Endothelial cell (in vitro differentiated cells): ENCODE measurements at places on chromosomes 16 and 17. TPM values are rescaled to one million over a fixed set of nuclear protein-coding genes. Genes with fewer than 3 reads are reported as not detected.

PRDM7 gene
- not detected for total RNA-seq

DNA sequence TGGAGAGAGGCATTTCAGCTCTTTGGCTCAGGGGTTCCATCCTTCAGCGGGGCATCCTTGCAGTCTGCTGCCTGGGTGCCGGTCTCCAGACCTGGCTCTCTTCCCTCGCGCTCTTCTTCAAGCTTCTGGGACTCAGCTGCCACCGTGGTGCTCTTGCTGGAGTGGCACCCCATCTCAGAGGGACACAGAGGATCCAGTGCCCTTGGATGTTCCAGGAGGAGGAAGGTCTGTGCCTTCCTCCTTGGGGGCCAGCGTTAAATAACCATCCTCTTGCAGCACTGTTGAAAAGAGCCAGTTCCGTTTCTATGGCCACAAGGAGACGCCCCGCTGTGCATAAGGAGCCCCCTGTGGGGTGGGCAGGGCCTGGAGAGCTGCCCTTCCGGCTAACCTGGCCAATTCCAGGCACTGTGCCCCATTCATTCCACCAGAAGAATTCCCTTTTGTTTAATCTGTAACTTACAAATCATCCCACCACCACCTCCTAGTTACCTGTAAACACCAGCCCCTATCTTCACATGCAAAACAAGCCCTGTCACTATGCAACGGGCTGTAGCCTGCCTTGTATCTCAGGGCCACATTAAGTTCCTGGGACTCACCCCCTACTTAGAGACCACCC is 8.6 kb downstream of the CHD9NB start:
- peak overlapping the region; percentile 30 for H3K27ac ChIP-seq
- no peak for DNase-seq
- H3K27me3 ChIP-seq, result peaks cover 10% of the 10 kb centered on the region
- peaks cover 16% of the 10 kb centered on the region for H3K36me3 ChIP-seq

CSF3 gene
- total RNA-seq, result not detected

DNA sequence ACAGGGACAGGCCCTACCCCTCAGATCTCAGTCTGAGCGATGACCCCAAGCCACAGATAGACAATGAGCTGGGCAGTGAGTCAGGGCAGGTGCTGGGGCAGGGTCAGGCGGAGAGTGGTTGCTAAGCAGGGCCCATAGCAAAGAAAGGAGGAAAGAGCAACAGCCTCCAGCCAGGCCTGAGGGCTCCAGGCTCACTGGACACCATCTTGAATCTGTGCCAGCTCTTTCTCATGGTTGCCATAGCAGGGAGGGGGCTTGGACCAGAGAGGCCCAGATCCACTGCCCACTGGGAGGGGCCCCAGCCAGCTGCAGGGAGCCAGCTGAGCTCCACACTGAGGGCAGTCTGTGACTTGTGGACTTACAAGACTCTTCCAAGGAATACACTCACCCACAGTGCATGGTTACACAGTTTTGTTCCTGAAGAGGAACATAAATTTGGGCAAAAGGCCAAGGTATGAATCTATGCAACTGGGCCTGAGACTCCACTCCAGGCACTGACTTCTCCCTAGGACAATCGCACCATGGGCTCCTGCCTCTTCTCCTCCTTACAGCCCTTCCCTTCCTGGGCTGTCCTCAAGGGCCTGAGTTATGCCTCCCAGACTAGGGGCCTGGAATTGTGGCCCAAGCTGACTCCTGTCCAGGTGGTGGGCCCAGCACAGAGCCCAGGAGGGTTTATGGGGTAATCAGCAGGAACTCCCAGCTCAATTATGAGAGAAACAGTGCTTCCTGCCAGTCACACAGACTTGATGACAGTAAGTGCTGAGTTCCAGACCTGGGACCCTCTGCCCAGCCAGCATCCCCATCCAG is 59.9 kb downstream of the BEAN1 start:
- no peak for DNase-seq
- no peak overlapping the region for H3K4me3 ChIP-seq
- no peaks in the 10 kb centered on the region for H3K36me3 ChIP-seq
- no peak overlapping the region for H3K27ac ChIP-seq
- peaks cover 36% of the 10 kb centered on the region for H3K4me1 ChIP-seq

TBC1D26 gene
- 2.4 TPM for total RNA-seq

DNA sequence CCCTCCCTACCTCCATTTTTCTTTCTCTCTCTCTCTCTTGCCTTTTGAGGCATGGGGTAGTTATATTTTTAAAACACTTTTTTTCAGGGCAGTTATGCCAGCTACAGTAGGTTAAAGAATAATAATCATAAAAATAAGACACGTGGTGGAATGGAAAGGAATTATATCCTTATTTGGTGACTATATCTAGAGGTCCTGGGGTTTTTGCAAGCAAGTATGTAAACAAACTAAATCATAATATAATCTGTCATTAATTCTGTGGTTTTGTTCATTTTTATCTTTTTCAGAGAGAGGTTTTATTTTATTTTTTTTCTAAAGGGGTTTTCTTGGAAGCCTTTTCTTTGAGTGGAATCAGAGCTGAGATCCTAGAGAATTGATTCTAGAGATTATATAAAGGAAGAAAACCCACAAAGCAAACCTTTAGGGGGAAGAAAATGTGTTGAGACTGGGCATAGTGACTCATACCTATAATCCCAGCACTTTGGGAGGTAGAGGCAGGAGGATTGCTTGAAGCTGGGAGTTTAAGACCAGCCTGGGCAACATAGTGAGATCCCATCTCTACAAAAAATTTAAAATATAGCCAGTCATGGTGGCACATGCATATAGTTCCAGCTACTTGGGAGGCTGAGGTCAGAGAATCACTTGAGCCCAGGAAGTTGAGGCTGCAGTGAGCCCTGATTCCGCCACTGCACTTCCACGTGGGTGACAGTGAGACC is 53.2 kb downstream of the NQO1 start:
- no peak overlapping the region for H3K27ac ChIP-seq
- DNase-seq, result no peak
- H3K4me1 ChIP-seq, result no peaks in the 10 kb centered on the region
- H3K4me3 ChIP-seq, result no peak overlapping the region

- H3K4me1 ChIP-seq, result peaks cover 11% of the 10 kb centered on the region
- H3K36me3 ChIP-seq, result no peaks in the 10 kb centered on the region
- DNase-seq, result peak; percentile 40
- no peak overlapping the region for H3K27ac ChIP-seq
- no peak overlapping the region for H3K4me3 ChIP-seq
These were observed 363.7 kb downstream of the SNX29 start for GRCh38 chr16:12340151-12340733.

P2RX5 gene
- total RNA-seq, result 0.36 TPM

GRCh38 chr16:74710401-74710800 is 9.7 kb upstream of the MLKL start:
- DNase-seq, result no peak
- no peaks in the 10 kb centered on the region for H3K36me3 ChIP-seq
- H3K27ac ChIP-seq, result no peak overlapping the region
- no peak overlapping the region for H3K4me3 ChIP-seq
- H3K27me3 ChIP-seq, result peaks cover 3% of the 10 kb centered on the region

DNA sequence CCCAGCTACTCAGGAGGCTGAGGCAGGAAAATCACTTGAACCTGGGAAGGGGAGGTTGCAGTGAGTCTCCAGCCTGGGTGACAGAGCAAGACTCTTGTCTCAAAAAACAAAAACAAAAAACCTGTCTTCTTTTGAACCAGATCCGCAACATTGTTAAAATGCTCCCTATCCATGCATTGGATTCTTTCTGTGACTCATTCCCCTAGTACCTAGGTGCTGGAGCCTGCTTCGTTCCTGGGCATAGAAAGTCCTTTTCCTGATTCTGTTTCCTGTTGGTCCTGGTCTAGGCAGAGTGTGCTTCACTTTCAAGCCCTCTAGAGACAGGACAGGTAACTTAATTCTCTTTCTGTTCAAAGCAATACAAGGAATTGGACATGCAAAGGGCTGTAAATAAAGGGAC is 5.2 kb downstream of the EPN2 start:
- no peak for DNase-seq
- H3K27me3 ChIP-seq, result peaks cover 3% of the 10 kb centered on the region
- H3K27ac ChIP-seq, result peak overlapping the region; percentile 65
- peaks cover 6% of the 10 kb centered on the region for H3K36me3 ChIP-seq
- H3K4me3 ChIP-seq, result no peak overlapping the region

SCNN1B gene
- not detected for total RNA-seq

GRCh38 chr16:49528866-49529288 is 155.3 kb downstream of the C16orf78 start:
- H3K36me3 ChIP-seq, result peaks cover 4% of the 10 kb centered on the region
- peaks cover 14% of the 10 kb centered on the region for H3K4me1 ChIP-seq
- peaks cover 5% of the 10 kb centered on the region for H3K27me3 ChIP-seq
- no peak overlapping the region for H3K4me3 ChIP-seq

DNA sequence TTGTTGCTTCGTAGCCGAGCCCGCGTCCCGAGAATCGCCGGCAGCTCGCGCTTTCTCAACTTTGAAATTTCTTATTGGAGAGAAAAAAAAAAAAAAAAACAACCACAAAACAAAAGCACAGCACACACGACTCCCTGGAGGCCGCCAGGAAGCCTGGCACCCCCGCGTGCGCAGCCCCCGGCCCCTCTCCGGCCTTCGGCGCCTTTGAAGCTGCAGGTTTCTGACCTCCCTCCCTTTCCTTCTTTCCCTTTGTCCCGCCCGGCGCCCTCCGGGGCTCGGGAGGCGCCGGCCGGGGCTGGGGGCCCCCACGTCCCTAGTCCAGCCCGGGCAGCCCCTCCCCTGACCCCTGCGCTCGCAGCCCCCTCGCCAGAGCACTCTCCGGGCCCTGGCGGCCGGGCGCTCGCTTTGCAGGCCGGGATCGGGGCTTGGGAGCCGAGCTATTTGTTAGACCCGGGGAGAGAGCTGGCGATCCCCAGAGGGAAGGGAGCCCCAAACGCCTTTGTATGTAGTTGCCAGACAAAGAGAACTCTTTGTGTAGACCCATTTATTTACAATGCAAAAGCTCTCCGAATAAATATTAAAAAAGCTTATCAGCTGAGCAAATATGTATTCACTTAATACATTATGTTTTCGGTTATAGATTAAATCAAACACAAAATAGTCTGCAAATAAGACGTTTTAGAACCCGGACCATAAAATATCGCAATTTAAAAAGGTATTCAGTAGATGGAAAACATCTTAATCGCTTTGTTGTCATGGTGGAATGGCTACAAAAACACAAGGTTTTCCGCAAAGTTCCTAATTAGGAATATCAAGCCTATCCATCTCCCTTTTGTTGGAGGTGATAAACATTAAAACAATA is 2.3 kb downstream of the BAHCC1 start:
- DNase-seq, result peak; percentile 84
- peak overlapping the region; percentile 81 for H3K27ac ChIP-seq
- peak overlapping the region; percentile 81 for H3K4me3 ChIP-seq

DNA sequence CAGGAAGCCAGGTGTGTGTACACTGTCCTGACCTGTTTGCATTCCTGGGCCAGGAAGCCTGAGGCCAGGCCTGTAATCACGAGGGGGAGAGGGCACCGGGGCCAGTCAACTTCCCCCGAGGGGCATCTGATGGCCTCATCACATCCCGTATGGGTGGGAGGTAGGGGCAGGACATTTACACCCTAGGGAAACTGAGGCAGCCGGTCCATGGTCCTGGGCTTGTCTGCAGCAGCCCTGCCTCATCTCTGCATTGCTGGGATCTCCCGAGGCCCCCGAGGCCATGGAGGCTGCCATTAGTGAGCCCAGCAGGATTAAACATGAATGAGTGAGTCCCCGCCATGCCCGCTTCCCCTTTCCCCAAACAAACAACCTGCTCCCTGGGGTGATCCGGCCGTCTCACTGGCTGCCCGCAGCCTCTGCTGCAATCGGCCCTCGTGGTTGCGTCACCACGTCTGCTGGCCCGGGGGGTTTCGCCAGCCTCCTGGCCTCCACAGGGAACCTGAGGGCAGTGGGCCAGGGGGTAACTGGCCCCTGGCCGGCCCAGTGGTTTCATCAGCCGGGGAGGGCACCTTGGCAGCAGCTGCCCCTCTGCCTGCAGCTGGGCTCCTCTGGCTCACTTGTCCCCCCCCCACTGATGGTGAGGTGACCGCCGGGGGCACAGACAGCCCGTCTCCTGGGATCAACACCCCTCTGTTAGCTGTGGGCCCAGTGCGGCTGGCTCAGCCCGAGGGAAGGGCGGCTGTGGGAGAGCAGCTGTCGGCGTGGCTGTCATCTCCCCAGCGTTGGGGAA is 88.3 kb upstream of the GSE1 start:
- H3K4me3 ChIP-seq, result no peak overlapping the region
- no peaks in the 10 kb centered on the region for H3K36me3 ChIP-seq
- peaks cover 13% of the 10 kb centered on the region for H3K4me1 ChIP-seq
- no peak for DNase-seq
- peaks cover 15% of the 10 kb centered on the region for H3K27me3 ChIP-seq
- no peak overlapping the region for H3K27ac ChIP-seq

- no peak for DNase-seq
- no peak overlapping the region for H3K4me3 ChIP-seq
- H3K4me1 ChIP-seq, result peaks cover 17% of the 10 kb centered on the region
- no peaks in the 10 kb centered on the region for H3K36me3 ChIP-seq
- no peak overlapping the region for H3K27ac ChIP-seq
These were observed 43.7 kb downstream of the TNRC6C start for GRCh38 chr17:78002166-78002565.

DNA sequence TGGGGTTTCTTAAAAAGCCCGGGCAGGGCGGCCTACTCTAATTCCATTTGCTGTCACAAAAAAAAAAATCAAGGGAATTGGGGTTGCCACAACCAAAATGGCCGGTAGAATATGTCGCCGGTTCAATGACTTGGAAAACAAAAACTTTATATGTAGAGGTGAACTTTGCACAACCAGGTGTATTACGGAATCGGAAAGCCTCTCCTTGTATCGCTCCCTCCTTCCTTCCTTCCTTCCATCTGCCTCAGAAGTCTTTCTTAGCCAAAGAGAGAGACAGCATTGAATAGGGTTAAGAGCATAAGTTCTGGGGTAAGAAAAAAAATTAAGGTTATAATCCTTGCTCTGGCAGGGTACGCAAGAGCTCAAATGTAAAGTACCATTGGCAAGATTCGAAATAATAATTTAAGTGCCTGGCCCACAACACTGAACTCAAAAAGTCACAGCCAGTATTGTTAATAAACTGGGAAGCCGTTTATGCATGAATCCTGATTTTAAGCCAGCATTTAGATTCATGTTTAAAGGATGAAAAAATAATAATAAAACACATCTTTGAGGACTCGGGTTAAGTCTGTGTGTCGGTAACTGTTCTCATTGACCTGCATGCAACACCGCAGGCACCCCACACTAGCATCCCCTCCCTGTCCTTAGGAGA is 522 bp upstream of the GLG1 start:
- peak overlapping the region; percentile 90 for H3K4me3 ChIP-seq
- H3K27ac ChIP-seq, result peak overlapping the region; percentile 89

QRICH2 gene
- 15.0 TPM for total RNA-seq

SPATA2L gene
- 7.5 TPM for total RNA-seq

DNA sequence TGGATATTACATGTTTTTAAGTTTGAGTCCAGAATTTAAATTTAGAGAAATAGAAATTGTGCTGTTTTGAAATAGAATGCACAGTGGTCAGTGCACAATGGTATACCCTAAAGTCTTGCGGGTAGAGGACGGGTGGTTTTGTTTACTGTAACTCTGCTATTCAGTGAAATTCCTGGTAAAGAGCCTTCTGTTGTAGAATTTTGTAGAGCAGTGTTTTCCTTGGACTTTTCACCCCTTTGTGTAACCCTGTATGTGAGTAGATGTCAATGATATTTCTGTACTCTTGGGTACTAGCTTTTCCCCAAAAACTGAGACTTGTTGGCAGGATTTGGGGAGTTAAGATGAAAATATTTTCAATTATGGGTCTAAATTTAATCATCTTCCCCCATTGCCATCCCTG is 19.5 kb downstream of the IST1 start:
- H3K36me3 ChIP-seq, result peaks cover 37% of the 10 kb centered on the region
- no peak for DNase-seq
- peaks cover 32% of the 10 kb centered on the region for H3K4me1 ChIP-seq
- peaks cover 3% of the 10 kb centered on the region for H3K27me3 ChIP-seq
- H3K4me3 ChIP-seq, result no peak overlapping the region
- no peak overlapping the region for H3K27ac ChIP-seq

CMTM1 gene
- total RNA-seq, result 8.3 TPM
